ENCODE measurements at places on chromosomes 1 and 21.

DNA sequence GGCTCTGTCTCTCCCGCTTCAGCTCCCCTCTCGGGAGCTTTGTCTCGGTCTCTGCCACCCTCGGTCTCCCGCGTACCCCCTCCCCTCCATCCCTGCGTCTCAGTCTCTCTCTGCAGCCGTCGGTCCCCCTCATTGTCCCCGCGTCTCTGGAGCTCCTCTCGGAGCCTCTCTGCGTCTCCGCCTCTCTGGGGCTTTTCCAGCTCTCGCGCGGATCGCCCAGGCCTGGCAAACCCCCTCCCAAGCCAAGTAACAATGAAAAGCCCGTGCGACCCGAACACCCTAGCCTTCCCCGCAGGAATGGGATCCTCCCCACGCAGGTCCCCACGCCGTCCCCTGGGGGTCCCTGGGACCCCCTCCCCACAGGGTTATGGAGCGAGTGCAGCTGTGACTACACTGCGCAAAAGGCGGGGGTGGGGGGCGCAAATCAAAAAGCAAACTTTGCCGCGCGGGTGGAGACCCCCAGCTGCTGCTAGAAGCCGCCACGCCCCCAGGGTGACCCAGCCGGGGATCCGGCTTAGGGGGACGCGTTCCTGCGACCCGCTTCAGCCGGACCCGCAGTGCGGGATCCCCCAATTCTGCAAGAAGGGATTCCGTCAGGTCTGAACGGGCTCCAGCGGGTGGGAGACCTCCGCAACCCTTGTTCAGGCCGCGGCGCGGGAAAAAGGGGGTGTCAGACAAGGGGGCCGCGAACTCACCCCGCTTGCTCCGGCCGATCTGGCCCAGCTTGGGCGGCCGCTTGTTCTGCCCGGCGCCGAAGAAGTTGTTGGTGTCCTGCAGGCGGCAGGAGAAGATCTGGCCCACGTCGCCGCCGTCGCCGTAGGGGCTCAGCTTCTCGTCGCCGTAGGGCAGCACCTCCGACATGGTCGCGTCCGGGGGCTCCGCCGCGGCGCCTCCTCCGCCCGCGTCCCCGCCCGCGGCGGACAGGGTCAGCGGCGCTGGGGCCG is 1.2 kb downstream of the CAMK2N1 start:
- no peak for DNase-seq

GRCh38 chr21:42200906-42201614 is 17.9 kb upstream of the ABCG1 start:
- no peak for DNase-seq

DNA sequence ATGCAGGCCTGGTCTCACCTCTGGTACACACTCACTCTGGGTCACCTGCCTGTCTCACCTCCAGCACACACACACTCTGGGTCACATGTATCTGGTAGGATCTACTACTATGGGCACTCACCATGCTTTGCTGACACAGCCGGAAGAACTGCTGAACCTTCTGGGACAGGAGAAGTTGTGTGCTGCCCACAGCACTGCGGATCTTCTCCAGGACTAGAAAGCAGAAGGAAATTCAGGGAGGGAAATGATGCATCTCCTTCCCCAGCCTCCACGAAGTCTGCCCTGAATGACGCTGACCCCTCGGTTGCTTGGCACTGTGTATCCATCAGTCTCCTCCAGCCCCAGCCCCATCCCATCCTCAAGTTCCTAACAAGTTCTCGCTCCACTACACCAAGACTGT is 7.9 kb upstream of the SMIM12 start:
- DNase-seq = no peak

- no peak for DNase-seq
These were observed 26.0 kb upstream of the UAP1 start for GRCh38 chr1:162535501-162535900.

DNA sequence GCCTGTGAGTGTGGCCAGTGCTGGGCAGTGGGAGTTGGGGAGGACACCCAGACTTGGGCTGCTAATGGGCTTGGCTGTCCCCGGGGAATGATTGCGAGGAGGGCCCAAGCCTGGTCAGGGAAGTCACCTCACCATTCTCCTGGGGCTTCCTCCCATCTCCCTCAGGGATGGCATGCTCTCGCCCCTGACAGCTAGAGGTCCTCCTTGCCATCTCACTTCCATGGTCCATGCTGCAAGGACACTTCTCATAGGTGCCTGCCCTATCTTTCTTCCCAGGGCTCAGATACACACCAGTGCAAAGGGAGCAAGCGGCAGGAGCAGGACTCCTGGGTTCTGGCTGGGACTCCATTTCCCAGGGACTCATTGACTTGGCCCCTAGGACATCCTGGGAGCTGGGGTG is 4.1 kb downstream of the NTRK1 start:
- DNase-seq = no peak

DNA sequence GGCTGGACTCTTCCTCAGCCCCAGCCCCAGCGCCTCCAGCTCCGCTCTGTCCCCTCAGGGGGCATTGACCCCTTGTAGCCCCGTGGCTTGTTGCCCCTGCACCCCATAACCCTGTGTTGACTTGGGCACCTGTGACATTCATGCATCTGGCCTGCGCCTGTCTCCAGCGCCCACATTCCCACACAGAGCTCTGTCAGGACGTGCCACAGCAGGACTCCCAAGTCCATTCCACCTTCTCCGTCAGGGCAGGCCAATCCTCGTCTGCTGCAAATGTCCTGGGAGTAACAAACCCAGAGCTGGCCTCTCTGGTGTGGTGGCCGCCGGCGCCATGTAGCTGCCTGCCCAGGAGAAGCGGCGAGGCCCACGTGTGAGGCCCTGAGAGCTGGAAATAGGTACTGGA is 60.6 kb downstream of the AGPAT3 start:
- no peak for DNase-seq

- no peak for DNase-seq
These were observed 13.3 kb downstream of the DISP3 start for GRCh38 chr1:11492235-11492634.

GRCh38 chr1:243510928-243511327 is 255.1 kb downstream of the SDCCAG8 start:
- no peak for DNase-seq

GRCh38 chr21:36297938-36298572 is 21.9 kb upstream of the MORC3 start:
- DNase-seq = no peak

DNA sequence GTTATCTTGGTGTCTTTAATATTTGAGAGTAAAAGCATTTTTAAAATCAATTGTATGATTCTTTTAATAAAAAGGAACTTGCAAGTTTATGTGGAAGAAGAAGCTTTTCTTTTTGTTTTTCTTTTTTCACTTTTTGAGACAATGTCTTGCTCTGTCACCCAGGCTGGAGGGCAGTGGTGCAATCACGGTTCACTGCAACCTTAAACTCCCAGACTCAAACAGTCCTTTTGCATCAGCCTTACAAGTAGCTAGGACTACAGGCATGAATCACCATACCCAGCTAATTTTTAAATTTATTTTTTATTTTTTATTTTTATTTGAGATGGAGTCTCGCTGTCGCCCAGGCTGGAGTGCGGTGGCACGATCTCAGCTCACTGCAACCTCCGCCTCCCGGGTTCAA is 34.1 kb downstream of the CMPK1 start:
- no peak for DNase-seq

- no peak for DNase-seq
These were observed 358.1 kb downstream of the LRRIQ3 start for GRCh38 chr1:73839922-73840321.

GRCh38 chr1:117760069-117760468 is 154.2 kb downstream of the TENT5C start:
- DNase-seq = no peak

GRCh38 chr1:69911301-69911801 is 294.0 kb downstream of the LRRC40 start:
- DNase-seq = no peak

- no peak for DNase-seq
These were observed 148.8 kb downstream of the TGFB2 start for GRCh38 chr1:218493986-218494385.

GRCh38 chr1:80059940-80060339 is 1053.4 kb upstream of the ADGRL4 start:
- DNase-seq = no peak

GRCh38 chr21:21740207-21740606 is 742.0 kb downstream of the NCAM2 start:
- no peak for DNase-seq

GRCh38 chr1:115793162-115793561 is 24.6 kb upstream of the CASQ2 start:
- no peak for DNase-seq
